Tibial artery (tissue), 4 donors: ENCODE measurements at places on chromosomes 5 and 9.

GRCh38 chr5:175797521-175798038, 73.8 kb upstream of the CPLX2 start:
- DNase-seq = no peak

DNA sequence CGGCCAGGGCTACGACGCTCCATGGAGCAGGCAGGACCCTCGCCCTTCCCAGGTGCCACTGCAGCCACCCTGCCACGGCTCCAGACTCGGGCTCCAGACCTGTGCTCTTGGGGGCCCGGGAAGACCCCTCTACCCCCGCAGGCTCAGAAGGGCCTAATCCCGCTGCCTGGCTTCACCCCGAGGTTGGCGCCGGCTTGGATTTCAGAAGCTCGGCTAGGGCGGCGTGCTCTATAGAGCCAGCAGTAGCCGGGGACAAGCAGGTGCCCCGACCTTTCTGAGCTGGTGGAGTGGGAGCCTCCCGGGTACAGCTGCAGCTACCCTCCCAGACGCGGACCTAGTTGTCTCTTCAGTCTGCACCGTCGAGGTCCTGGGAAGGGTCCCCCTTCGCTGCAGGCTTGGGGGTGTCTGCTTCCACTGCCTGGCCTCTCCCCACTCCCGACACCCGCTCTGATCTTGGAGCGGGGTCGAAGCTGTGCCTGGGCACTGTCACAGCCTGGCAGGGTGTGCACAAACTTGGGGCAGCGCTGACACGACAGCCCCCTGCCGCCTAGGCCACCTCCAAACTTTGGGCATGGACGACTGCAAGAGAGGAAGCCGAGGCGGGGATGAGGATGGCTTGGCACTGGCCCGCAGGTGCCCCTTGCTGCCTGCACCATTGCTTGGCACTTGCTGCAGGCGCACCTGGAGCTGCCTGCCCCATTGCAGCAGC, 1366.1 kb upstream of the CDH9 start:
- DNase-seq = no peak

DNA sequence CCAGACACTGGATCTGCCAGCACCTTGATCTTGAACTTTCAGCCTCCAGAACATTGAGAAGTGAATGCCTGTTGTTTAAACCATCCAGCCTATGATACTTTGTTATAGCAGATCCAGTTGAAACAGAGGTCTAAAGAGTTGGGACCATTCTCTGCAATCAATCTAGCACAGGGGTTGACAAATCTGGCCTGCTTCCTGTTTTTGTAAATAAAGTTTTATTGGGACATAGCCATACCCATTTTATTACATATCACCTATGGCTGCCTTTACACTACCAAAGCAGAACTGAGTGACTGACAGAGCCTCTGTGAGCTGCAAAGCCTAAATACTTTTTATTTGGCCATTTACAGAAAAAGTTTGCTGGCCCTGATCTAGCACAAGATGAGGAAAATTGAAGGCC, 62.0 kb downstream of the BARX1 start:
- DNase-seq = no peak

GRCh38 chr5:140556438-140556837, 835 bp downstream of the SRA1 start:
- no peak for DNase-seq

DNA sequence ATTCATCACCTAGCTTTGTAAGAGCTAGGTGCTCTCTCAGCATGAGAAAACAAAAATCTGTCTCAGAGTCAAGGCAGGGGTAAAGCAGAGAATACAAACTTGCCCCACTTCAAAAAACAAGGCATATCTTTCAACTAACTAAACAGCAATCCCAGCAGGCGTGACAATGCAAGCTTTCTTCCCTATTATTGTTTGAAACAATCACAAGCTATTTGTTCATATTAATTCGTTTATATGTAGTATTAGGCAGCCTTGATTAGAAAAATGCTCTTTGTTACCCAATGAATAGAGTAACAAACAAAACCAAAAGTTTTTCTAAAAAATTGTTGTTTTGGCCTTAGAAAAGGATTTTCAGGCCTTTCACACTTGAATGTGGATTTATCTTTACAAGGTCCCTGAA, 71.1 kb downstream of the LPAR1 start:
- no peak for DNase-seq

DNA sequence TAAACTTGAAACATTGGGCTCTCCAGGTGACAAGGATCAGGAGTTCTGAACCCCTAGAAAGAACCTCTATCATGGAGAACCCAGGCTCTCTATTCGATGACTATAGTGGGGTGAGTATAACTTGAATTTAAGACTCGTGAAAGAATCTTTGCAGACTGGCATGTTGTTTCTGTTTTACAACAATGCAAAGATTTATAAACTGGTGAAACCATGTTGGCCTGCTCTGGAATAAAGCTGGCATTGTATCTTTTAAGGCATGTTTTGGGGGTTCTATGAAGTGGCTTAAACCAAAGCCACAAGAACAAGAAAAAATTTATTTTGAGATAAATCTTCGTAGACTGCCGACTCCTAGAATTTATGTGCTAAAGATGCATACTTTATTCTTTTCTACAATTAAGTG, 9.8 kb upstream of the GDNF start:
- no peak for DNase-seq

GRCh38 chr5:38695021-38695958, 138.8 kb upstream of the LIFR start:
- DNase-seq = no peak

- DNase-seq = no peak
Measured at GRCh38 chr5:109482748-109483147, 73.0 kb upstream of the PJA2 start.

- no peak for DNase-seq
Measured at GRCh38 chr9:21110708-21111576, 30.7 kb downstream of the IFNW1 start.

DNA sequence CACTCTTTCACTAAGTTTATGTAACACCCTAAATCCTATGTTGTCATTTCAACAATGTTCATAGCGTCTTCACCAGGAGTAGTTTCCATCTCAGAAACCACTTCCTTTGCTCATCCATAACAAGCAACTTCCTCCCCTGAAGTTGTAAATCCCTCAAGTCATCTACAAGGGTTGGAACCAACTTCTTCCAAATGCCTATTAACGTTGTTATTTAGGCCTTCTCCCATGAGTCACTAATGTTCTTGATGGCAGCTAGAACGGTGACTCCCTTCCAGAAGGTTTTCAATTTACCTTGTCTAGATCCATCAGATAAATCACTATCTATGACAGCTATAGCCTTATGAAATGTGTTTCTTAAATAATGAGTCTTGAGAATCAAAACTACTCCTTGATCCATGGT, 73.3 kb upstream of the TARS1 start:
- DNase-seq = no peak

DNA sequence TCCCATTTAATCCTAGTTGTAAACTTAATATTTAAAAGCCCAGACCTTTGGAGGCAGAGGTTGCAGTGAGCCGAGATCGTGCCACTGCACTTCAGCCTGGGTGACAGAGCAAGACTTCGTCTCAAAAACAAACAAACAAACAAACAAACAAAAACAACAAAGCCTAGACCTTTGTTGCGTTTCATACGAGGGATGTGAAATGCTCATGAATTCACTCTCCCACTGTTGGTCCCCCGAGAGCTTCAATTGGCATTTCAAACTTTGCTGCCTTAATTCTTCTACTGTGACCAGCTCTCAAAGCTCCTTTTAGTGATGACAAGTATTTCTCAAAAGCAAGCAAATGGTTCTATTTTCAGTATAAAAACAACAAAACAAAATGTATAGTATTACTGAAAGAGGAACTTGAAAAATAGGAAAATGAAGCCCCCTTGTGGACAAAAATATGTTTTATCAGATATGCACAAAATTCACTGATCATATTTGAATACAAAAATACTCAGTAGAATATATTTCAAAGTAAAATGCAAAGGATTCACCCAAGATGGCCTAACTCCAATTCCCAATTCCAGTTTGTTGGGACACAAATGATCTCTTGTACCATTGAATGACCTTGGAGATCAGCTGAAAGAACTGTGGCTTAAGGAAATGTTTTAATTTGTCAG, 140.4 kb downstream of the ESM1 start:
- DNase-seq = no peak

- DNase-seq = no peak
Measured at GRCh38 chr9:109444771-109445320, 53.3 kb downstream of the PTPN3 start.

DNA sequence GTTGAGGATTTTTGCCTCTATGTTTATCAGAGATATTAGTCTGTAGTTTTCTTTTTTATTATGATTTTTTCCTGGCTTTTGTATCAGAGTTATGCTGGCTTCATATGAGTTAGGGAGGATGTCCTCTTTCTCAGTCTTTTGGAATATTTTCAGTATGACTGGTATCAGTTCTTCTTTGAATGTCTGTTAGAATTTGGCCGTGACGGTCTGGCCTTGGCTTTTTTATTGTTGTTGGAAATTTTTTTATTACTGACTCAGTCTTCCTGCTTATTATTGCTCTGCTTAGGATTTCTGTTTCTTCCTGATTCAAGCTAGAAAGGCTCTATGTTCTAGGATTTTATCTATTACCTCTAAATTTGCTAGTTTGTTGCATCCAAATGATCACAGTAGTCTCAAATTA, 421.9 kb downstream of the CDH10 start:
- DNase-seq = no peak

- no peak for DNase-seq
Measured at GRCh38 chr5:137051161-137051560, 448.0 kb downstream of the SPOCK1 start.

DNA sequence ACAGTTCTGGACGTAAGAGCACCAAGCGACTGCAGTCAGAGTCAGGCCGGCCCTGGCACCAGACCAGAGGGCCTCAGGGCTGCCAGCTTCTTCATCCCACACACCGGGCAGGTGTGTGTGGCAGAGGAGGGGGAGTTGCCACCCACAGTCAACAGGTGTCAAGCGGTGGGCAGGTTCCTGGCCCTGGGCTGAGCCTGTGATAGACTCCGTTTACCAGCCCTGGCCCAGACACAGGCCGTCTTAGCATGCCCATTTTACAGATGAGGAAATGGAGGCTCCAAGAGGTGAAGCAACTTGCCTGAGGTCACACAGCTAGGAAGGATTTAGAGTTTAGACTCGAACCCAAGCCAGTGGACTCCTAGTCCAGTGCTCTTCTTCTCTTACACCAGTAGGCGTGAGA, 71.8 kb downstream of the HMCN2 start:
- no peak for DNase-seq

- no peak for DNase-seq
Measured at GRCh38 chr5:127599320-127599719, 49.6 kb upstream of the CTXN3 start.

DNA sequence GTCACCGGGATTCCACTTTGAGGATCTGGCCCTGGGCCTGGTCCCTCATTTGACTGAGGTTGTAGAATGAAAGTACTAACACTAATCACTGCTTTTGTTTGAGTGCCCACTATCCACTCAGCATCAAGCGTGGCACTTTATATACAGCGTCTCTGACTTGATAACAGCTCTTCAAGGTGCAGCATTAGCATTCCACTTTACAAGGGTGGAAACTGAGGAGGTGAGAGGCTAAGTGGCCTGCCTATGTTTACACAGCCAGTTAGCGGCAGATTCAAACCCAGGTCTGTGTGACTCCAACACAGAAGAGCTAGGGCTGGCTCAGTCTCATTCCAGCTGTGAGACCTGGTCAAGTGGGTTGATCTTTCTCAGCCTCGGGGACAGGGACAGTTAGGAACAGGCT, 5.9 kb downstream of the KCNMB1 start:
- no peak for DNase-seq

DNA sequence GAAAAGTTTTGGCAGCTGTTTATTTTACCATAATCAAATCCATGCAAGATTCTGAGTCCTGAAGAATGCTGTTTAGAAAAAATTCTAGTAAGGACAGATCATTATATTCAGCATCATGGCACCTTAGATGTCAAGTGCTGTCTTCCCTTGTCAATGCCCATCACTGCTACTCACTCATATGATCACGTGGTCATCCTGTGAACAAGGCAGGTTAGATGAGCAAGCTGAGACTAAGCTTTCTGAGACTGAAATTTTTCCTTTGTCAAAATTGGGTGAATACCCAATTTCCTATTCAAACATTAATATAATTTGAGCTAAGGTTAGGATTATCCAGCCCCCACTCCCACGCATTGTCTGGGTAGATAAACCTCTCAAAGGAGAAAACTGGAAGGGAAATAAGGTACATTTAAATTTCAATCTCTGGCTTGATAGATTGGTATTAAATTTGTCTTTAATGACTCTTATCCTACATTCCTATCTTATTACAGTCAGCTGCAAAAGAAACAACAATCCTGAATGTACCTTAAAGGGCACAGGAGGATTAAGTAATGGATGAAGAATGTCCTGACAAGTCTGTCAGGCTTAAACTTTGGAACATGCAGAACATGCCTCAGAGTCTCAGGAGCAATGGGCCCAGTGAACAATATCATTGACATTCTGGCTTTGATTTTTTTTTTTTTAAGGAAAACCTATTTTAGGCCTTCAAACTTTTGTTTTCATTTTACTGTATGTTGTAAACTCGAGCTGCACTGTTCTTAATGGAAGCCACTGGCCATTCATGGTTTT, 148.7 kb upstream of the RANBP3L start:
- no peak for DNase-seq

DNA sequence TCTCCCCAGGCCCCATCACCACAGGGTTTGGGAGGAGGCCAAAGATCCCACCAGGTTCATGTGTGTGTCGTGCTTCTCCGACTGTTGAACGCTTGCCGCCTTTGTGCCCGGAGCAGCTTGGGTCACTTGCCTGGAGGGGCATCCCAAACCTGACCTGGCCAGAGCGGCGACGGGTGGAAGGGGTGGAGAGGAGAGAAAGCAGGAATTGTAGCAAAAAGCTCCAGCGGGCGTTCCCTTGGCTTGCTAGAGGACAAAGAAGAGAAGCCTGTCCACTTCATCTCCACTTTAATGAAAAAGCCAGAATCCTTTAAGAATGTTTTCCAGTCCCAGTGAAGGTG, 2.9 kb upstream of the TRIM41 start:
- no peak for DNase-seq

- no peak for DNase-seq
Measured at GRCh38 chr5:125579182-125579581, 832.7 kb upstream of the ZNF608 start.
